ENCODE measurements at places on chromosomes 13 and 19. TPM values are rescaled to one million over a fixed set of nuclear protein-coding genes. Genes with fewer than 3 reads are reported as not detected.
A peak's percentile ranks its signal among the peaks of the same experiment; 100 is the strongest.

DNA sequence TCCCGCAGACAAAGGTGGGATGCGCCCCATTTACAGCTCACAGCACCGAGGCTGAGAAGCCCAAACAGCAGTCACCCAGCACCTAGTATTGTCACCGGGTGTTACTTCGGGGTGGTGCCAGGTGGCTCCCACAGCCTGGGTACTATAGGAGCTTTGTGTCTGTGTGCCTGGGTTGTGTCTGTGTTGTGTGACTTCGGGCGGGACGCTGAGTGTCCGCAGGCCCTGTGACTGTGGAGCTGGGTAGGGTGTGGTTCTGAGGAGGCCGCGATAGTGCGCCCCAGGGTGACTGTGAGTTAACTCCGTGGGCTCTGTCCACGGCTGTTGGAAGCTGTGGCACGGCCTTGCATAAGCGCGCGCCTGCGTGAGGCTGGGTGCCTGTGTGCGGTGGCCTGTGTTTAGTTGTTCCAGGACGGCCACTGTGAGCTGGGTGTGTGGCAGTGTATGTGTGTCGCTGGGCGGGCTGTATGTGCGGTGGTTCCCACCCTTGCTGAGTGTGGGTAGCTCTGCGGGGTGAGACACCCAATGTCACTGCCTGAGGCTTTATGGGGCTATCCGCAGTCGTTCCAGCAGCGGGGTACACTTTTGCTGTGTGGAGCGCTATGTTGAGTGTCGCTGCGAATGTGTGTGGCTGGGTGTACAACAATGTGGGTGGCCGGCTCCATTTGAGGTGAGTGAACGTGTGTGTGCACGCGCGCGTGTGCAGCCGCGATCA, 559 bp upstream of the SSBP4 start:
- DNase-seq = no peak

- no peak for DNase-seq
Observed at GRCh38 chr13:84653915-84654534, 771.8 kb upstream of the SLITRK1 start.

The PRSS57 gene
- total RNA-seq = not detected

DNA sequence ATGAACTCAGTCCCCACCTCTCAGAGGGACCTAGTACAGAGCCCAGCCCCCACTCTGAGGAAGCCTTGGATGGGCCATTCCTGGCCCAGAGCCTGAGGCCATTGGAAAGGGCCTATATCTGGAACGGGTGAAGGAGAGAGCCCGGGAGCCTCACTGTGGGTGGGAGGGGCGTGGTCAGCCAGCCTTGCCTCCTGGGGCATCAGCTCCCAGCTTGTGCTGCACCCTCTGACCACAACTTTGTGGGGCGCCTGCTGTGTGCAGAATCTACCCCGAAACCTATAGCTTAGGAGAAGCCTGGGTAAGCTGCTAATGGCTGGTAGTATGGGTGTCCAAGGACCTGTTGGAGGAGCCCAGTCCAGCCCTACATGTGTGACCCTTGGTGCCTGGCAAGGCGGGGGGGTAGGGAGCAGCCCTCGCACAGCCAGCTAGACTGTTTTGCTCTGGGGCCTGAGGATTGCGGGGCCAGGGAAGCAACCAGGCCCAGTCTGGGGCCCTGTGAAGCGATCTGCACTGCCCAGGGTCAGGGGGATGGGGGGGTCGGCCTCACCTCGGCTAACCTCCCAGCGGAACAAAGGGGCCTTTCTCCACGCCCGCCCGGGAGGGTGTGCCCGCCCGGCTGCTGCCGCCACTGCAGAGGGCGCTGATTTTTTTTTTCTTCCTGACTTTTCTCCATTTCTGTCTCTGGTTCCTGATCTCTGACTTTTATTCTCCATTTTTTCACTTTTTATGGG, 42.3 kb downstream of the LYL1 start:
- DNase-seq = no peak

The TTC9B gene
- total RNA-seq = 0.21 TPM

- no peak for DNase-seq
Observed at GRCh38 chr13:47474839-47475238, 526.2 kb downstream of the SUCLA2 start.

DNA sequence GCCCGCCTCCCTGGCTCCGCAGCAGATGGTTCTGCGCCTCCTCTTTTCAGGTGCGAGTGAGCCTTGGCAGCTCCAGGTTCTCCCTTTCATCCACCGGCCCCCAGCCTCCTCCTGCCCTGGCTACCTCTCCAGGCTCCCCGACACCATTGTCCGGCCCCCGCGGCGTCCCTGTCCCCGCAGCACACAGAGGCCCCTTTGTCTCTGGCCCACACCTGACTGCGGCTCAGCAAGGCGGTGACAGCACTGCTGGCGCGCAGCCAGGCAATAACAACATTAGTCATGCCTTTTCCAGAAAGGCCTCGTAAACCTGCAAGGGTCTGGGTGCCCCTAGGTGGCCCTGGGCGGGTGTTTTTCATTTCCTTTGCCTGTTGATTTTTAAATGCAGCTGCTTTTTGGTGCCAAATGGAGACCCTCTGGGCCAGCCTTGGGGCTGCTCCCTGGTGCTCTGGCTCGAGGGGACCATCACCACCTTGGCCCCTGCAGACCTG, 73.2 kb upstream of the MEDAG start:
- peak; percentile 60 for DNase-seq

DNA sequence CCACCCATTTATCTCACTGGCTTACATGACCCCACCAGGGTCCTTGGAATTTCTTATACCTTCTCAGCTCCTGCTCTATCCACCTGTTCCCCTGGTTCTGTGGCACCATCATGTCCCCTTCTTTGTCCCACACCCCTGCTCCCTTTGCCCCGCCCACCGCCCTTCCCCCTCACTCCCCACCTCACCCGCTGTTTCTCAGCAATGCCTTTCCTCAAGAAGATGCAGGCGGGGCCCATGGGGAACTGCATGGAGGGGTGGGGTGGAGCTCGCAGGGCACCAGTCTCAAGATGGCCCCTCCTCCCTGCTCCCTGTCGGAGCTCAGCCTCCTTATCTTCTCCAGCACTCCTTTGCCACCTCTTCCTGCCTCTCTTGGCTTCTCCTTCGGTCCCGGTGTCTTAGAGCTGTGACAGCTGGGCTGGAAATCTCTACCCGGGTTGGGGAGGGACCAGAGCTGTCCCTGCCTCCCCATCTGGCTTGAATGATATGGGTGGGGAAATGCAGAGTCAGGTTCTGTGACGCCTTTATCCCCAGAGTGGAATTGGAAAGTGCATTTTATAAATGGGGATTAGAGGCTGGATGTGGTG, at the start of gene CABP5:
Gene CABP5, minus strand, starts transcription at position 405 of the 584 bp plus-strand sequence. Its CDS starts 157 bp downstream, at position 248.
- DNase-seq = no peak

The POLR1G gene
- 1.8 TPM for total RNA-seq

- DNase-seq = no peak
Observed at GRCh38 chr13:105921711-105922110, 613.8 kb downstream of the EFNB2 start.

The KLF1 gene
- total RNA-seq = 0.26 TPM

GRCh38 chr19:6800991-6801484, 28.5 kb downstream of the VAV1 start:
- DNase-seq = no peak

DNA sequence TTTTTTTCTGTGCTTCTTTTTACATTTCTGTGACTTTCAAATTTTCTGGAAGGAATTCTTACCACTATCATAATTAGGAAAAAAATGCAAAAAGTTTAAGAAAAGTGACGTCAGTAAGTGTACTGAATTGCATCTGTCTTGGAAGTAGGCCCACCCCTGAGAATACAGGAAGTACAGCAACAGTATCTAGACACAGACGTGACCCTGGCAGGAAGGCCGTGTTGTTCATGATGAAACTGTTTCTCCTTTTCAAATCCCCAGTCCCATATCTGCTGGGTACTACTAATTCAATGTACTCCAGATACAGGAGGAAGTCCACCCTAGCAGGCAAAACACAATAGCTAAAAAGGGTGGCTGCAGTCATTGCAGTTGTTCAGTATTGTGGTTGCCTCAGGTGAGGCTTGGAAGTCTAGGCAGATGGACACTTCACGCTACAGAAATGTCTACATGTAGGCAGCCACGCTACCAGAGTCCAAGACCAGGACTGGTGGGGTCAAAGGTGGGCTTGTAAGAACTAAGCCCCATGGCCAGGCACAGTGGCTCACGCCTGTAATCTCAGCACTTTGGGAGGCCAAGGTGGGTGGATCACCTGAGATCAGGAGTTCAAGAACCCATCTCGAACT, 49.6 kb upstream of the MED4 start:
- DNase-seq = no peak
